DMS79 (cell line): ENCODE measurements at places on chromosomes 12 and 14.

- DNase-seq: no peak
Measured at GRCh38 chr12:109182041-109182839, 65.9 kb downstream of the ACACB start.

GRCh38 chr14:45199230-45199629 is 53.8 kb downstream of the MIS18BP1 start:
- DNase-seq: no peak

GRCh38 chr14:32003585-32003984 is 73.5 kb upstream of the ARHGAP5 start:
- no peak for DNase-seq

- no peak for DNase-seq
Measured at GRCh38 chr14:77177702-77178101, 3.9 kb upstream of the TMEM63C start.

DNA sequence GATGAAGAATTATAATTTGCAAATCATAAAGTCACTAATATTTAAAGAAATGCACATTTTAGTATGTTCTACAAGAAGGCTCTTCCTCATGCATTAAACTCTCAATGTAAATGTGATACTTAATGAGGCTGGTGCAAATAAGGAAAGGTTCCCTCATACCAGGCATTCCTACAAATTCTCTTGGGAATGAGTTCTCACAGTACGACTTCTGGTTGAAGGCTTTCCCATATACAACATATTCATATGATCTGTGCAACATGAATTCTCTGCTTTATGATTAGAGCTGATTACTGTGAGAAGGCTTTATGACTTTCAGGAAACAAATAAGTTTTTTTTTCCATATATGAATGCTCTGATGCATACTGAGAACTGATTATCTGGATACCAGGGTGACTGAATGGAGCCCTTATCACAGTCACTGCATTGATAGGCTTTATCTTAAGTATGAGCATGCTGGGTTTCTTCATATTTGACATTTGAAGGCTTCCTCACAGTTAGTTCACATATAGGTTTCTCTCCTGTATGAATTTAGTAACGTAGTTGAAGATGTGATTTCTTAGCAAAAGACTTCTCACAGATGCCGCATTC is 293.9 kb downstream of the RAD51B start:
- no peak for DNase-seq

- no peak for DNase-seq
Measured at GRCh38 chr12:55034218-55034617, 14.4 kb downstream of the NEUROD4 start.

- DNase-seq: no peak
Measured at GRCh38 chr14:68386950-68387779, 405.7 kb downstream of the ZFP36L1 start.

DNA sequence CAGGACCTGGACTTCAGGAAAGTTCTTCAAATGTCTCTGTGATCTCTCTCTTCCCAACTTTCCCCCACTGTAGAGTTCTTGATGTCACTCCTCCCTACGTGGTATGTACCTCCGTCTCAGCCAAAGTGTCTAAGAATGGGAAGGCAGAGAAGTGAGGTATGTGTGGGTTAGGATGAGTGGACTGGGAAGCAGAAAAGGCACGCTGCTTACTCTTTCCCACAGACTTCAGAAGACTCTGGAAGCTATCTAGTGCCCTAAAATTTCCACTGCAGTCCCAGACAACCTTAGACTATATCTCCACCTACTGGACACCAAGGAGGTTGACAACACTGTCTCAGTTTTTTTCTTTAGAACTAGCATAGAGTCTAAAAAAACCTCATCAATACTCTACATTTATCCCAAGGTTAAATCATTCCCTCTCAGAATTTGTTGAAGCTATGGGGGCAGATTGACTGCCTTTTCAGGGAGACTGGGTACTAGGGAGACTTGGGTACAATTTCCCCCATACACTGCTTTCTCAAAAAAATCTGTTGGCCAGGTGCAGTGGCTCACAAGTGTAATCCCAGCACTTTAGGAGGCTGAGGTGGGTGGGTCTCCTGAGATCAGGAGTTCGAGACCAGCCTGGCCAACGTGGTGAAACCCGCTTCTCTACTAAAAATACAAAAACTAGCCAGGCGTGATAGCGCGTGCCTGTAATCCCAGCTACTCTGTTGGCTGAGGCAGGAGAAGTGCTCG is 20.6 kb upstream of the ITGA5 start:
- DNase-seq: no peak

GRCh38 chr12:6228535-6229223 is 28.5 kb downstream of the CD9 start:
- DNase-seq: no peak

DNA sequence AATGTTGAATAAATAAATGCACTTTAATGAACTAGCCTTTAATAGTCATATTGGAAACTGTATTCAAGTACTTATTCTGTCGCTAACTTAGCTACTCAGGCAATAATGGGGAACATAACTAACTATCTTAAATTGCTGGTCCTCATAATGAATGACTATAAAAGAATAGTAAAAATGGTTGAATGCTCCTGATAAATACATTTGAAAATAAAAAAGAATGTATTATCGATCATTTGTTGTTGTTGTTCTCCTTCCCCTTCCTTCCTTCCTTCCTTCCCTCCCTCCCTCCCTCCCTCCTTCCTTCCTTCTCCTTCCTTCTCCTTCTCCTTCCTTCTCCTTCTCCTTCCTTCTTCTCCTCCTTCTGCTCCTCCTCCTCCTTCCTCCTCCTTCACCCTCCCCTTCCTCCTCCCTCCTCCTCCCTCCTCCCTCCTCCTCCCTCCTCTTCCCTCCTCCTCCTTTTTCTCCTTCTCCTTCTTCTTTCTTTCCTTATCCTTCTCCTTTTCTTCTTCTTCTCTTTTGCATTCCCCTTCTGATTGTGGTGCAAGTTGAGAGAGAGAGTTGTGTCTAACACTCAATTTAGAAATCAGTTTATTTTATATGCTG is 133.0 kb downstream of the NAV3 start:
- DNase-seq: no peak

DNA sequence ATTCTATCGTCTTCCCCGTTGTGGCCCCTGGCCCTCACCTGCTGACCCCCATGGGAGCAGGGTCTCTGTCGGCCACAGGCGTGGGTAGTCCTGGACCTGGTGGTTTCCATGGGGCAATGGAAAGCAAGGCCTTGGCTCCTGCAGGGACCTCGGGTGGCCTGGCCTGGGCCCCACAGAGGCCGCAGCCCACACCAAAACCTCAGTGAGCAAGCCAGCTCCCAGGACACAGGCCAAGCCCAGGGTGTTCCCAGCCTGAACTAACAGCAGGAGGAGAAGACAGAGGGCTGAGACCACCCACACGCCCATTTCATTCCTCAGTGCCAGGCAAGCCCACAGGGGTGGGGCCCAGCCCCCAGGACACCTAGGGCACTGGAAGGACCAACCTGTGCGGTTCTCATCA is 16.9 kb downstream of the ABCB9 start:
- no peak for DNase-seq

DNA sequence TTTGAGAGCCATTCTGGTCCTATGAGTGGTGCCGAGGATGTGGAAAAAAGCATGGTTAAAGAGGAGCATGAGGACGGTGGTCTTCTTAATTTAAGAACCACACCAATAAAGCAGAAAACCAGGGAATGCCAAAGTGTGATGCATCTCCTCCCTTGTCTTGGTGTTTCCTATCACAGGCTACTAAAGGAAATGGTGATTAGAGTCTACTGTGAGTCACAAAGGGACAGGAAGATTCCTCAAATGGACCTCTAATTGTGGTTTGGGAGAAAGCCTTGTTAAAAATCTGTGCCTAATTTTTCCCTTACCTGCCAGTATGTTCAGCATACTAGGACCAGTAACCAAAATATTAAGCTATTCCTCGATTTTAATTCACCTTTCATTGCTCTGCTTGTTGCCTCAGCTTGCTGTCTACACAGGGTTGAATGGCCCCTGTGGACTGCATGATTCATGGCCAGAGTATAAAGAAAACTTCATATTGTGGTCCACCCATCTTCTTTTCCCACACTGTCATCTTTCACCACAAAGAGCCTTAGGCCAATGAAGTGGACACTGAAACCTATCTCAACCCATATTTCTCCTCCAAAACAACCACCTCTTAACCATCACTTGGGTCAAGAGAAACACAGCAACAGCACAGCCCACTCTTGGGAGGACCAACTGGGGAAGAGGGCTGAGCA is 38.8 kb downstream of the DIO2 start:
- DNase-seq: no peak

- DNase-seq: no peak
Measured at GRCh38 chr12:55723516-55724225, 3.5 kb downstream of the RDH5 start.

DNA sequence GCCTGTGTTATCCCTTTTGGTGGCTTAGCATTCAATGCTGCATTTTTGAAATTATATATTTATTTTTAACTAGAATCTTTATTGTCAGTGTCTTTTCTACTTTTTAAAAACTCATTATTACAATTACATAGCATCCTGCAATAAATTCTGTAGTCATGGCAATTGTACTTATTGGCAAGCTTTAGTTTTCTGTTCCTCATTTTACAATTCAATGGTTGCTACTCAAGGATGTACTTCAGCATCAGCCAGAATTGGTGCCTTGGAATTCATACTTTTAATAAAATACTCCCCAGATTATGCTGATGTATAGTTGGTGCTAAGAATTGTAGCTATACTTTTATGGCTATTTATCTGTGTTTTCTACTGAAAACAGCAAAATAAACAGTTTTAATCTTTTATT is 1756.8 kb upstream of the SEL1L start:
- no peak for DNase-seq

DNA sequence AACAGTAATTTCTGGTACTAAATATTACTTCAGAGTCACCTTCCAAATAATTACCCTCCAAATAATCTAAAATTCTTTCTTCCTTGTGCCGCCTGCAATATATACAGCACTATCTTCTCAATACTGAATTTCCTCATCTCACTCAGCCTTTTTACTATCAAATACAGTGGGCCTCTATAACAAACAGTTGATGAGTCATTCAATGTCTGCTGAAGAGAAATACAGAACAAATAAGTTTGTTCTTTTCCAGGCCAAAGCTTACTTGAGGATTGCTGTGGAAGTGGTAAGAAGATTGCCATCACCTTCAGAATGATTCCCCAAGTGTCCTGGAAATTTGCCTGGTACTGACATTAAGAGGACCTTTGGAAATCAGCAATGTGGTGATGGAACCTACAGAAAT is 218.2 kb upstream of the ARHGAP5 start:
- DNase-seq: no peak

DNA sequence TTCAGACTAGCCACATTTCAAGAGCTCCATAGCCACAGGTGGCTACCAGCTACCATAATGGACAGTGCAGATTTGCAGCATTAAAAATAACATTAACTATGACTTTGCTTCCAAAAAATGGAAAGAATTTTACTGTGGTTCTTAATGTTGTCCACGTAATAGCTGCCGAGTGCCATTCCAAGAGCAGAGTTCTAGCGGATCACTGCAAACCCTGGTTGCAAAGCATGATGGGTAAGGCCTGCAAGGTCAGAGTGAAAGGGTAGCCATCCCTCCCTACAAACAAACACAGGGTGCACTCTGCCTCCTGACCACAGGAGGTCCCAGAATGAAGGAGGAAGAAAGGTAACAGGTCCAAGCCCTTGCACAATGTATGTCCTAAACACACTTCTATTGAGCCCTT is 157.6 kb downstream of the DPF3 start:
- no peak for DNase-seq

GRCh38 chr12:52913431-52913821 is 8.6 kb upstream of the KRT8 start:
- DNase-seq: no peak

- DNase-seq: no peak
Measured at GRCh38 chr14:35576856-35577255, 42.9 kb downstream of the INSM2 start.

GRCh38 chr14:99194136-99194535 is 77.9 kb downstream of the BCL11B start:
- DNase-seq: no peak

- DNase-seq: no peak
Measured at GRCh38 chr12:92244036-92244435, 98.4 kb upstream of the BTG1 start.

DNA sequence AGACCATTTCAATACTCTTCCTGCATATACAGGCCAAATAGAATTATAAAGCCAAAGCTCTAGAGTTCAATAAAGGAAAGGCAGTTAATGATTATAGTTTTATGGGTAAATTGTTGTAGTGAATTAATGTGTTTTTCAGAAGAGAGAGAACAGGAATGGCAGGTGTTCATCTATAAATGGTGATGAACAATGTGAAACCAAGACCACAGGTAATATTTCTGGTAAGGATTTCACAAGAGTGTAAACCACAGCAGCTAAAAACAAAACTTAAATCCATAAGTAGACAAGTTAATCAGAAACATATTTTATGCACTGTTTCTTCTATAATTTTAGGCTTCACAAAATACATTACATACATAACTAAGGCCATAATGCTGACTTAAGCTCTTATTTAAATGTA is 204.4 kb downstream of the SYT1 start:
- DNase-seq: no peak

DNA sequence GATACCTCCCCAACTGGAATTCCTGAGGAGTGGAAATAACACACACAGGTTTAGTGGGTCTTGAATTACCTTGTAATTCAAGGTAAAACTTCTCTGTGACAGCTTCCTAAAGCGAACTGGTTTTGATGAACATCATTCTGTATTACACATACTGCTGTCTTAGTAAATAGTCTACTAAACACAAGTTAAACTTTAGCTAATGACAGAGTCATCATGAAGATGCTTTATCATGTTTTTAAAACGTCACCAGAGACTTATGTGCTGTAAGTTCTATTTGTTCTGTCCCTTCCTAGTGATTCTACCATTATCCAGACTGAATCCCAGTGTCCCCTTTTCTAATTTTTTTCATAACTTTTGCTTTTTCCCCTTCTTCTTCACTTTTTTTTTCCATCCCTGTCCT is 11.6 kb upstream of the GXYLT1 start:
- DNase-seq: no peak

GRCh38 chr12:68170726-68171125 is 11.2 kb upstream of the IFNG start:
- DNase-seq: no peak

DNA sequence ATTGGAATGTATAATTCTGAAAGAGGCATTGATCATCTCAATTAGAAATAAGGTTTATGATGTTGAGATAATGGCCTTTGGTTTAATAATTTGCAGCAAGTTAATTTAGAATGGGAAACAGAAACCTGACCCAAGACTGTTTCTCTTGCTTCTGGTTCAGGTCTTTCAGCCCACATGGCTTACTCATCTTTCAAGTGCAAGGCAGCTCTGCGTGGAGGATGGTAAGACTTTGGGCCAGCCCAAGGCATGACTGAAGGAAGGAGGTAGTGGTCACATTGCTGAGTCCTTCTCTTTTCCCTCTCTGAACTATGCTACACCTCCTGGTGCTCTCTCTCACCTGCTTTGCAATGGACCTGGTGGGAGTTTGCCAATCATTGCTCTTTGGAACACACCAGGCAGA is 98.7 kb downstream of the CAND1 start:
- no peak for DNase-seq
